Nephron progenitor cell (in vitro differentiated cells): ENCODE measurements at places on chromosomes 5 and 9.

DNA sequence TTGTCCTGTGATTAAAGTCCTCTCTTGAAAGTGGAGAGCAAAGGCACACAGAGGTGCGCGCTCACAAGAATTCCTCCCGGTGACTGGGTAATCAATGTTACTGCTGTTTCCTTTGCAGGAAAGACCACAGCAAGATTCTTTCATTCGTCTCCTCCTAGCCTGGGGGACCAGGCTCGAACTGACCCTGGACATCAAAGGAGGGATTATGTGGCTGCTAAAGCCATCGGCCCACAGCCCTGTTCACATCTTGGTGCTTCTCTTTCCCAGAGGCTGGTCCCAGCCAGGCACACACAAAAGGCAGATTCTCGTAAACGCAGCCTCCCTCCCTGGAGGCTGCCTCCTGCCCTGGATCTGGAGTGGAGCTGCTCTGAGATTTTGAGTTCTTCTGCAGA lies 230.9 kb downstream of the FANCC start:
- DNase-seq: no peak

- DNase-seq: no peak
Measured at GRCh38 chr5:176528301-176528700, 8.9 kb downstream of the RNF44 start.

GRCh38 chr5:151449839-151450238 lies 2.4 kb downstream of the SLC36A1 start:
- DNase-seq: no peak

DNA sequence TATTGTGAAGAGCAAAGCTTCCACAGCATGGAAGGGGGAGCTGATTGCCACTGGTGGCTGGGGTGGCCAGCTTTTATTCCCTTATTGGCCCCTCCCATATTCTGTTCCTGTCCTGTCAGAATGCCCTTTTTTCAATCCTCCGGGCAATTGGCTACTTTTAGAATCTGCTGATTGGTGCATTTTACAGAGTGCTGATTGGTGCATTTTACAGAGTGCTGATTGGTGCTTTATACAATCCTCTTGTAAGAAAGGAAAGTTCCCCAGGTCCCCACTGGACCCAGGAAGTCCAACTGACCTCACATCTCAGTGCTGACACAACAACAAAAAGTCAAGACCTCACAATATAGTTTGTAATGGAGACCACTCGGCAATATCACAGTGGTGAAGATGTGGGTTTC lies 195.0 kb downstream of the SPATA31A6 start:
- DNase-seq: no peak

DNA sequence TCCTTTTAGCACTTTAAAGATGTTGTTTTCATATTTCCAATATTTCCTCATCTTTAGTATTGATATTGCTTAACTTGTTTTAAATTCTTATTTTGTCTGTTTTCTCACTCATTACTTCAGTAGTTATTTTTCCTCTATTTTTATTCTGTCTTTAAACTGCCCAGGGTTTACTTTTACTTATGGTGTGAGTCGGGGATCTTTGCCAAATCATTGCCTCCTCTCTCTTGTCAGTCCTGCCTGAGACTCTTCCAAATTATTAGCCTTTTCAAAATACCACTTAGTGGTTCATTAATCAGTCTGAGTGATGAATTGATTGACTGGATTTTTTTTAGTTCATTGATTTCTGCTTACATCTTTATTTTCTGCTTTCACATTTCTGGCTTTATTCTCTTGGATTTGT lies 72.9 kb downstream of the SH3GL2 start:
- DNase-seq: no peak

DNA sequence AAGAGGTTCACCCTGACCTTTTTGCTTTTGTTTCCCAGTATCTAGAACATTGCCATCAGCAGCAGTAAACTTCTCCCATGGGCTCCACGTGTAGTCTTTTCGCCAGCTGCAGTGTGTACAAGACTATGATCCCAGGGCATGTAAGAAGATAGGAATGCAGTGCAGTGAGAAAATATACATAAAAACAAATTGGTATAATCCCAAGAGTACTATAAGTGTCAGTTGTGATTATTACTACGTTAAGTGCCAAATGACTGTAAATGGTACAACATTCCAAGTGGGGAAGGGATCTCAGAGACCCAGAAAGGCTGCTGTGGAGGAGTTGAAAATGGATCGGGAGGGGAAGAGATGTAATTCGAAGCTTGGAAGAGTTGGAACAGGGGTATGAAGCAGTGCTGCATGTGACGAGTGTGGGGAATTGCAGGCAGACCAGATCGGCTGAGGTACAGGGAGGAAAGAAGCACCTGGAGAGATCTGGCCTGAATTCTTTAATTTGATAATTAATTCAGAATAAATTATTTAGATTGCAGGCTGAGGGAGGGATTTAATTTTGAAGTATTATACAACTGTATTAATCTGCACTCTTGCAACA lies 95.1 kb downstream of the FBXL7 start:
- DNase-seq: no peak

DNA sequence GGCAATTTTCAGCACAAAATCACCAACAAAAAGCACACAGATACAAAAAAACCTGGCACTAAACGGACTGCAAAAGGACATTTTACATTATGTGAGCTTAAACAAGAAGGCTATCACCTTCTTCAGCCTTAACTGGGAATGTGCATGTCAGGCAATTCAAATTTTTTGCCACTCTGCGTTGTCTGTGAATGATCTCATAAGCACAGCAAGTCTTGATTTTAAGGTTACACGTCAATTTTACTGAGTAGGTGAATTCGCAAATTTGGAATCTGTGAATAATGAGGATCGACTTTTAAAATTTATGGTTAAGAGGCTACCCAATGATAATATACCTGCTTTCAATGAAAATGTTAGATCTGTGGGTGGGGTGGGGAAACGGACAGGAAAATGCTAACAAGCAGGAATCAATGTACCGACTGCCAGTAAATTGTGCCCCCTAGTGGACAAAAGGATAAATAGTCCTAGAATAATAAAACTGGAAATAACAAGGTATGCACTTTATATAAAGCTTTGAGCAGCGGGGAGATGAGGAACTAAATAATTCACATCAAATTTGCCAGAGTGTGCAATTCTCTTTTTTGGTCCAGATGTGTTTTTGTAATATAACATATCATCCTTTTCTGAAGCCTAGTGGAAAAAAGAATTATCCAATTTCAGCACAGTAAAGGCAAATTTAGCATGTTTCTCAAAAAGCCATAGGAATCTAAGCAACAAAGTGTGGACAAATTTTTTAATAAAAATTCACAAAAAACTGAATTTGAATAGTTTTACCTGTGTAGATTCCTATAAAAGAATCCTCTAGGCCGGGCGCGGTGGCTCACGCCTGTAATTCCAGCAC lies 20.5 kb downstream of the EQTN start:
- DNase-seq: peak; percentile 26

GRCh38 chr5:24353016-24353415 lies 291.8 kb downstream of the CDH10 start:
- DNase-seq: no peak

DNA sequence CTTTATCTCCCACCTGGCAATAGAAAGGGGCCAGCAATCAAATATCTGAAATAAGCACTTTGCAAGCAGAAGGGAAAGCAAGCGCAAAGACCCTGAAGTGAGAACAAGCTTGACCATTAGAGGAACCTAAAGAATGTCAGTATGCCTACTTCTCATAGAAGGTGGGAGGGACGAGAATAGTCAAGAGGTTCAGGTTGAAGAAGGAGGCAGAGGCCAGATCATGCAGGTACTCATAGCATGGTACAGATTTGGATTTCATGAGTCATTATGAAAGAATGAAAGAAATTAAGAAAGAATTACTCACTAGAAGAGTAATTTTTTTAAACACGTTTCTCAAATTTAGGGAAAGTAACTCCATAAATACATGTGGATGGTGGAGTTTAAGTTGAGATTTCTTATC lies 33.7 kb downstream of the MCTP1 start:
- no peak for DNase-seq

- DNase-seq: no peak
Measured at GRCh38 chr5:54760182-54760935, 225.0 kb downstream of the ESM1 start.
